ENCODE measurements at places on chromosomes 16 and 17.

GRCh38 chr16:15907863-15908478 lies 19.6 kb upstream of the CEP20 start:
- no peak for DNase-seq

DNA sequence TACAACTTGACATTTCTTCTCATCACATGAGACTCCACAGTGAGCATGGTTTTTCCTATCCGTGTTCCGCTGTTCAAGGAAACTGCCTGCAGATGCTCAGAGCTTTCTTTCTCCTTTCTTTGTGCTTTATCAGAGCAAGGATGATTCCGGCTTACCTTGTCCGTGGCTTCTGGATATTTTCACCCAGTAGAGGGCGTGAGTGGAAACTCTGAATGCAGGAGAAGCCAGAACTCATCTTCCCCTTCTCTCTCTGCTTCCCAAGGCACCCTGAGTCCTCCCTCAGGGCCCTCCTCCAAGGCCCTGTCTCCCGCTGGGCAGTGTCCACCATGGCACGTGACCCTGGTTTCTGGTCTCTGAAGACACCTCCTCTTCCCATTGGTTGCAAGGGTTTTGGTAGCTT lies 721.1 kb upstream of the RBFOX1 start:
- DNase-seq = no peak

DNA sequence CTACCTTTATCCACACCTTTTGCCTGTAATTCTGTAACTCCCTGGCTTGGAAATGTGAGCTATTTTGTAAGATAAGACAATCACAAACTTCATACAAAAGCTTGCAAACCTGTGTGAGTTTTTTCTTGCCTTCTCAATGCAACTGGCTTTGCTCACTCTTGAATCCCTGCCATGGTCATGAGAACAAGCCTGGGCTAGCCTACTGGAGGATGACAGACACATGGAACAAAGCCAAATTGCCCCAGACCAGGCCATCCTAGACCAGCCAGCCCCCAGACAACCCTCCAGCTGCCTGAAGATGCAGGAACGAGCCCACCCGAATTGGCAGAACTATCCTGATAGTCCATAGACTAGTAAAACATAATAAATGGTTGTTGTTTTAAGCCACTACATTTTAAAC lies 466.6 kb upstream of the ERCC4 start:
- no peak for DNase-seq

- DNase-seq = no peak
These were observed 129.9 kb upstream of the CACNG5 start for GRCh38 chr17:66704858-66705520.

GRCh38 chr16:89145406-89146161 lies 26.0 kb upstream of the CDH15 start:
- no peak for DNase-seq

- no peak for DNase-seq
These were observed 4.2 kb upstream of the MXRA7 start for GRCh38 chr17:76714822-76715495.

GRCh38 chr17:28533091-28533807 lies 19.2 kb downstream of the UNC119 start:
- DNase-seq = no peak

DNA sequence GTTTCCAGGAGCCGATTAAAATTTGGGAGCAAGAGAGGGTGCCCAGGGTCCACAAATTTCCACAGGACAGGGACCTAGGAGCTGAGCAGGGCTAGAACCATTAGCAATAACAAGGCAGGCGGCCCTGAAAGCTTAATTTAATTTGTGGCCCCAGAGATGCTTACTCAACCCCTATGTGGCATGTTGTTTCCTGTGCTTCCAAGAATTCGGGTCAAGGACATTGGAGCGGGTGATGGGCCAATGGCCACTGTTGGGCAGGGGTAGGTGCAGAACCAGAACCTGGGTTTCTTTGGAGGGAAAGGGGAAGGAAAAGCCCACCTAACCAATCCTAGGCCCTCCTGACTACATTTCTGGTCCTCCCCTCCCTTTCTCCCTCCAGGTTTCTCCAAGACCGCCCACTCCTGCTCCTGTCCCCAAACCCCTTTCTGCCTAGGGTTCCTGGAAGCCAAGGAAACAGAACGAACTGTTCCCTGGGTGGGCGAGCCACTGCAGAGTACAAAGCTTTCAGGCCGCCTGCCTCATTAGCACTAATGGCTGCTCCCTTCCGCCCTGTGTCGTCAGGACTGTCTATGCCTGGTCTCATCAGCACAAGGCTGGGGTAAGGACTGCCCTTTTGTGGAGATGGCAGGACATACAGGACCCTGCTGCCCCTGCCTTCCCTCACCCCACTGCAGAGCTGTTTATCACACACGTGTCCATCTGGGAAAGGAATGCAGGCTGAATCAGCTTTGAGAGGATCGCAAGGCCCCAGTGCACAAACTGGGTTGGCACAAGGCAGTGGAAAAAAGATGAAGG lies 581 bp upstream of the AGRP start:
- no peak for DNase-seq

DNA sequence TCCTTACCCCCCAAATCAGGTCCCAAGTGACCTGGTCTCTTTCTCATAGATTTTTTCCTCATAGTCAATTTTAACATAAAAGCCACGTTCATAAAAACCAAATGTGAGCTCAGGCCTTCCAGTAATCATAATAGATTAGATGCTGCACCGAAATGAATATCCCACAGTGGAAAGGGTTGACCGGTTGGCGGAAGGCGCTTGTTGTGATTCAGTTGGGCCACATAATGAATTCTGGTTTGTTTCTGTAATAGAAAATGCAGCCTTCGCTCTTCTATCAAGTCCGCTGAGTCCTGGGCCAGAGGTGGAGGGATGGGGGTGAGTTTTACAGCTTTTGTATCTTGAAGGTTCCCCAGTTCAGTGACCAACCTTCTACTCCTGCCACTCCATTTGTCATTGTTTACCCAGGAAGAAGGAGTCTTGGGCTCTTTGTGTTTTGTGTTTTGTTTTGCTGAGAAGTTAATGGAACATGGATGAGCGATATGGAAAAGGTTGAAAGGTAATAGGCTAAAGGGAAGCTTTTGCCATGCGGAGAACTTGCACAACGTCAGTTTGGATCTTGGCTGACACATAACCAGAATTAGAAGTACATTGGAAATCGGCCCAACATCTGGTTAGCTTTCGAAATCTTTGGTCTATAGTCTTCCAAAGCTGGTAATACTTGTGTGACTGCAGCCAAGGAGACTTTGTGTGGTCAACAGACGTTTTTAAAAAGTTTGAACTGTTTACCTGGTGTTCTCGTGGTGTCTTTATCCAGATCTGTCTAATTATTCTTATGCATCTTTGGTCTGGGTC lies 89.5 kb downstream of the CLEC16A start:
- DNase-seq = no peak

GRCh38 chr16:19184823-19185509 lies 16.9 kb downstream of the SYT17 start:
- no peak for DNase-seq

- no peak for DNase-seq
These were observed 603 bp upstream of the TMEM95 start for GRCh38 chr17:7354262-7354843.

DNA sequence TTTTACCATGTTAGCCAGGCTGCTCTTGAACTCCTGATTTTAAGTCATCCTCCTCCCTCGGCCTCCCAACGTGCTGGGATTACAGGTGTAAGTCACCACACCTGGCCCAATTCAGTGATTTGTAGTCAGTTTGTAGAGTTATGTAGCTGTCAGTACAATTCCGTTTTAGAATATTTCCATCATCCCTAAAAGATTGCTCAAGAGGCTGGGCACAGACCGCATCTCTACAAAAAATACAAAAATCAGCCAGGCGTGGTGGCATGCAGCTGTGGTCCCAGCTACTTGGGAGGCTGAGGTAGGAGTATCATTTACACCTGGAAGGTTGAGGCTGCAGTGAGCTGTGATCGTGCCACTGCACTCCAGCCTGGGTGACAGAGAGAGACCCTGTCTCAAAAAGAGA lies 20.6 kb downstream of the RGS11 start:
- DNase-seq = no peak

DNA sequence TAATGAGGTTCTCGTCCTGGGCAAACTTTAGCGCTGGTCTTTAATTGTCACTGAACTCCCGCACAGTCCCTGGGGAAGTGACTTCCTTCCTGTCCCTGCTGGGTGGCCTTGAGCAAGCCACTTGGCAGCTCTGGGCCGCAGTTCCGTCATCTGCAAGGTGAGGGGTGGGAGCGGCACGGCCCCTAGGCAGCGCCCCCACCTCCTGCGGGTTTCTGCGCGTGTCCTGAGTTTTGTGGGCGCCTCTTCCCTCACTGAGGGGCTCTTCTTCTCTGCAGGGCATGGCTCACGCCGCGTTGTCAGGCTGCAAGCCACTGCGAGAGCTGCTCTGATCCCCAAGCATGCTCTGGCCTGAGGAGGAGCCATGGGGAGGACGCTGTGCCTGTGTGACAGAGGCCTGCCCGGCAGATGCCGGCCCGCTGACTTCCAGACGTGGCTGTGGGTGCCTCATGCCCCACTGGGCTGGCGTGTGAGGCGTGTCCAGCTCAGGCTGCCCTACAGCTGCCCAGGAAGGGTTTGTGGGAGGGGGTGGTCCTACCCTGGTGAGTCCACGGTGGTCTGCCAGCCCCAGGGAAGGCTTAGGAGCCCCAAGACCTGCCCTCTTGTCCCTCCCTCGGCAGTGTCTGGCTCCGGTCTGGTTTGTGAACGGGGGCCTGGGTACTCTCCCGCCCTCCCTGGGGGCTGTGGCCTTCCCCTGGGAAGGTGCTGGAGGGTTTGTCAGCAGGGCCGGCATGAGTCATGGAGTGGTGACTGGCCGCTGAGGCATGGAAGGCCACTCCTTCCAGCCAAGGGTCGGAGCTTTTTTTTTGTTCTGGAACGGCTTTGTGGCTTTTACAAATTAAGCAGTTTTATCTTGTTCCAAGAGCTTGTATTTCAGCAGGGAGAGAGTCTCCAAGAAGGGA lies 182.0 kb downstream of the SEC14L1 start:
- DNase-seq = peak; percentile 95

- no peak for DNase-seq
These were observed 273.8 kb downstream of the FOXL1 start for GRCh38 chr16:86852135-86852534.

DNA sequence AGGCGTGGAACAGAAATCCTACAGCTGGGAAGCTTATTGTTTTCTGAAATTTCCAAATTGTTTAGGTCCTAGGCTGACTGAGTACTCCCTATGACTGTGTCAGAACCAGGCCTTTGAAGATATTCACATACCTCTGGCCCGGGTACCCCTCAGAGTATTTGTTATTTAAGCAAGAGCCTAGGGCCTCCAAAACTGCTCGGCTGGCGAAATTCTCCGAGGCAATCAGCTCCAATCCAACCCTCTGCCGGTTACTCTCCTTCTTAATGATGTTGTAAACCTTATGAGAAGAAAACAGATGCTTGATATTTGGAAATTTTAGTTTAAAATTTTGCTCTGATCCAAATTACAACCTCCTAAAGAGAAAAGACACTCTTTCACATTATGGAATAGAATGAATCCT lies 9.8 kb downstream of the SHMT1 start:
- no peak for DNase-seq

DNA sequence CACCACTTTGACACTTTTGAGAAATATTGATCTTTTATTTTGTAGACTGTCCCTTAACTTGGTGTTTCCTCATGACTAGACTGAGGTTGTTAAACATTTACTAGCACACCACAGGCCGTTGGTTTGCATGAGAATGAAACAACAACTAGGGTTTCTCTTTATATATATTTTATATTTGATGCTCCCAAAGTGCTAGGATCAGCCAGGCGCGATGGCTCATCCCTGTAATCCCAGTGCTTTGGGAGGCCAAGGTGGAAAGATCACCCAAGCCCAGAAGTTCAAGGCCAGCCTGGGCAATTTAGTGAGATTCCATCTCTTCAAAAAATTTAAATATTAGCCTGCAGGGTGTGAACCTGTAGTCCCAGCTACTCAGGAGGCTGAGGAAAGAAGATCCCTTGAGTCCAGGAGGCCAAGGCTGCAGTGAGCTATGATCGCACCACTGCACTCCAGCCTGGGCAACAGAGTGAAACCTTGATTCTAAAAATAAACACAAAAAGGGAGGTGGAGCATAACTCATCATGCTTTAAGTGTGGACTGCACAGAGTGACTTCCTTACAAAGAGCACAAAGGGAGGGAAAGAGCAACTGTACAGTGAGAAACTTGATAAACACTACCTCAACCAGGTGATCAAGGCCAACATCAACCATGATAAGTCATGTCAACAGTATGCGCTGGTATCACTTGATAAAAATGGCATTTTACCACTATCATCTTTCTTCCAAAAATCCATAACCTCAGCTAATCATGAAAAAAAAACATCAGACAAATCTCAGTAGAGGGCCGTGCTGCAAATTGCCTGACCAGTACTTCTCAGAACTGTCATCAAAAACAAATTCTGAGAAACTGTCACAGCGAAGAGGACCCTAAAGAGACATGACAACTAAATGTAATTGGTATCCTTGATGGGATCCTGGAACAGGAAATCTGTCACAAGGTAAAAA lies 72.8 kb upstream of the ATF7IP2 start:
- no peak for DNase-seq

- no peak for DNase-seq
These were observed 14.2 kb upstream of the RAP1GAP2 start for GRCh38 chr17:2782055-2782454.

- no peak for DNase-seq
These were observed 75.7 kb downstream of the MYO1D start for GRCh38 chr17:32801193-32801592.

GRCh38 chr16:72530434-72530833 lies 358.5 kb upstream of the PMFBP1 start:
- peak; percentile 15 for DNase-seq

DNA sequence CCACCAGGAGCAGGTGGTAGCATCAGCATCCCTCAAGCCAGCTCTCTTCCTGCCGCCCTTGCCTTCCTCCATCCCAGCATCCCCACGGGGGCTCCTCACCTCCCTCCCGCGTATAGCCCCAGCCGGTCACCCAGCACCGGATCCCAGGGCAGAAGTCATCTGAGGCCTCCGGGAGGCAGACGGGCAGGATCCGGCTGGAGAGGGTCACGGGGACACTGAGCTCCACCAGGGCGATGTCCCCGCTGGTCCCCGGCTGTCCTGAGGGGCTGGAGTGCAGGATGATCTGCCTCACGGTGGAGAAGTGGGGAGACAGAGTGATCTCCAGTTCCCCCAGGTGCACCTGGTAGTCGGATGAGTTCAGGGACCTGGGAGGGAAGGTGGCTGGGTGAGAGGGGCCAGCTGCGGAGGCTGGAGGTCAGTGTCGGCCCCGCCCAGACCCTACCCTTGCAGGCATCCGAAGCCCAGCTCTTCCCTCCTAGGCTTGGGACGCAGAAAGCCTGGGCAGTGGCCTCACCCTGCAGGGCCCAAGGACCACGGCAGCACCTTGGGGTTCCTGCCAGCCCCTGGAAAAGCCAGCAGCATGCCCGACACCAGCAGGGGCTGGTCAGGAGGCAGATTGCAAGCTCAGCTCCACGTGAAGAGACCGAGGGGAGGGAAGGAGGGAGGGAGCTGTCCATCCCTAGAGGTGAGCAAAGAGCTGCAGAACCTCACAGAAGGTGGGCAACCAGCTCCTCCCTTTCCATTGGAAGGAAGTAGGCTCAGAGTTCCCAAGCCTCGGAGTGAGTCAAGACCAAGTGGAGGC lies 2.3 kb downstream of the TPSG1 start:
- DNase-seq = no peak

Data from amniotic stem cell (primary cell).